ENCODE measurements at places on chromosomes 5 and 9. TPM values are rescaled to one million over a fixed set of nuclear protein-coding genes. Genes with fewer than 3 reads are reported as not detected.

- no peak overlapping the region for H3K4me3 ChIP-seq
- no peak for DNase-seq
- H3K36me3 ChIP-seq = no peaks in the 10 kb centered on the region
- H3K4me1 ChIP-seq = peaks cover 11% of the 10 kb centered on the region
- no peaks in the 10 kb centered on the region for H3K27me3 ChIP-seq
Observed at GRCh38 chr9:120663380-120663779, 50.9 kb downstream of the MEGF9 start.

- H3K36me3 ChIP-seq = no peaks in the 10 kb centered on the region
- H3K4me1 ChIP-seq = peaks cover 21% of the 10 kb centered on the region
- H3K27ac ChIP-seq = no peak overlapping the region
- no peak for DNase-seq
Observed at GRCh38 chr9:114373960-114374730, 13.6 kb downstream of the AKNA start.

- H3K27ac ChIP-seq = no peak overlapping the region
- H3K4me3 ChIP-seq = no peak overlapping the region
- no peak for DNase-seq
- peaks cover 34% of the 10 kb centered on the region for H3K27me3 ChIP-seq
- no peaks in the 10 kb centered on the region for H3K36me3 ChIP-seq
- peaks cover 5% of the 10 kb centered on the region for H3K4me1 ChIP-seq
Observed at GRCh38 chr9:128459011-128459410, 3.2 kb downstream of the ODF2 start.

DNA sequence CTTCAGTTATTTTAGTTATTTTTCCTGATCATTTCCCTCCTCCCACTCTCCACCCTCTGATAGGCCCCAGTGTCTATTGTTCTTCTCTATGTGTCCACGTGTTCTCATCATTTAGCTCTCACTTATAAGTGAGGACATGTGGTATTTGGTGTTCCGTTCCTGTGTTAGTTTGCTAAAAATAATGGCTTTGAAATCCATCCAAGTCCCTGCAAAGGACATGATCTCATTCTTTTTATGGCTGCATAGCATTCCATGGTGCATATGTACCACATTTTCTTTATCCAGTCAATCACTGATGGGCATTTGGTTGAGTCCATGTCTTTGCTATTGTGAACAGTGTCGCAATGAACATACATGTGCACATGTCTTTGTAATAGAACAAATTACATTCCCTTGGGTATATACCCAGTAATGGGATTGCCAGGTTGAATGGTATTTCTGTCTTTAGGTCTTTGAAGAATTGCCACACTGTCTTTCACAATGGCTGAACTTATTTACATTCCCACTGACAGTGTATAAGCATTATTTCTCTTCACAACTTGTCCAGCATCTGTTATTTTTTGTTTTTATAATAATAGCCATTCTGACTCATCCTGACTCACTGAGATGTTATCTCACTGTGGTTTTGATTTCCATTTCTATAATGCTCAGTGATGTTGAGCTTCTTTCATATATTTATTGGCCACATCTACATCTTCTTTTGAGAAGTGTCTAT is 17.2 kb upstream of the DIRAS2 start:
- H3K27ac ChIP-seq = no peak overlapping the region
- no peak for DNase-seq
- H3K36me3 ChIP-seq = no peaks in the 10 kb centered on the region

DNA sequence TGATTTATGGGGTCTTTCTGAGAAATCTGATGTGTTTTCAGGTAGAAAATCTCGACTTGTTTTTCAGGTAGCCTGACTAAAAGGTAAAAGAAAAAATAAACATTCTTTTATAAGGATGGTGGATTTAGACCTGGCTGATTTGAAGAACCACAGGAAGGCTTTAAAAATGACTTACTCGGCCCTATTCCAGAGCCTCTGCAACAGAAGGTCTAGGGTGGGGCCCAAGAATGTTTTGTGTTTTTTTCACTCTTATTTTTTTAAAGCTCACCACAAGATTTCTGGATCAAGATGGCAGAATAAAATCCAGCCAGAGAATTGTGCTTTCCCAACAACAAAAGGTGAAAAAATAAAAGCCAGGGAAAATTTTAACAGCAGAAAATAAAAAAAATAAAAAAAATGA is 59.1 kb downstream of the FNBP1 start:
- H3K4me3 ChIP-seq = no peak overlapping the region
- peaks cover 3% of the 10 kb centered on the region for H3K36me3 ChIP-seq
- H3K27me3 ChIP-seq = no peaks in the 10 kb centered on the region
- no peak for DNase-seq
- no peaks in the 10 kb centered on the region for H3K4me1 ChIP-seq

DNA sequence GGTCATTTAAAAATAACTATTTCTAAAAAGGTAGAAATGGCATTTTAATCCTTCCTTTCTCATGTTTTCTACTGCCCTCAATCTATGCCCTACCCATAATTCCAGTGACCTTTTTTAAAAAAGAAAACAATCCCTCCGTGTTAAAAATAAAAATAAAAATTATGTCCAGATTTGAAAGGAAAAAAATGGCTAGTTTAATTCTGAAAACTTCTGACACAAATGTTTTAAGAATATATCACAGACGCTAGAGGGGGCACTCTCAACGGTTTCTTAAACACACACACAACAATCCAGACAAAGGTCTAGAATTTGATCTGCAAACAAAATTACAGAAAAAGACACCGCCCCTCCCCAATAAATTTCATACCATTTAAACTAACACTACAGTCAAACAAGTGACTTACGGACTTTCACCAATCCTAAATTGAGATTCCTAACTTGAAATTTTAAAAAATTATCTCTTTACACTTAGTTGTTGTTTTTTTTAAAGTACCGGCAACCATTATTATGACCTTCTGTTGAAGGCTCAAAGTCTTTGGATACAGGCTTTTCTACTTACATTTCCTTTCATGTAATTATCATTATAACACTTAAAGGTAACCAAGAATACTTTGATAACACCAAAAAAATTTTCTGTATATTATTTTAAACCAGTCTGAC is 38.2 kb downstream of the CLINT1 start:
- H3K27me3 ChIP-seq = no peaks in the 10 kb centered on the region
- peaks cover 3% of the 10 kb centered on the region for H3K36me3 ChIP-seq
- peaks cover 23% of the 10 kb centered on the region for H3K4me1 ChIP-seq
- peak; percentile 74 for DNase-seq
- peak overlapping the region; percentile 82 for H3K27ac ChIP-seq

GRCh38 chr5:112684737-112685136 is 52.9 kb upstream of the APC start:
- H3K36me3 ChIP-seq = no peaks in the 10 kb centered on the region
- H3K27ac ChIP-seq = no peak overlapping the region
- H3K4me1 ChIP-seq = peaks cover 20% of the 10 kb centered on the region
- no peaks in the 10 kb centered on the region for H3K27me3 ChIP-seq

DNA sequence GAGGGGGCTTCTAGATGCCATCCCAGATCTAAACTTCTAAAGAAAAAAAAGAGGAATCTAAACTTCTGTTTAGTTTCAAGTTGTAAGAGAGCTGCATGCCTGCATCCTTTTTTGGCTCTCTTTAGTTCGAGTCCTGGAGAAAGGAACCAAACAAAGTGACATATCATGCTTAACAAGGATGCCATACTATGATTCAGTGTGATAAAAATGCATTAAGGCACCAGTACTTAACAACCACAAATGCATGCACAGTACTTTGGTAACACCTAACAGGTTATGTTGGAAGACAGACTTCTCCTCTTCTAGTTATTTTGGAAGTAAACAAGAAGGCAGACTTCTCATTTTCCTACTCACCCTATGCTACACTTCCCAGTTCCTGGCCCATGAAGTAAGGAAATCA is 27.3 kb downstream of the NME5 start:
- no peaks in the 10 kb centered on the region for H3K27me3 ChIP-seq
- peaks cover 15% of the 10 kb centered on the region for H3K4me1 ChIP-seq
- no peak overlapping the region for H3K4me3 ChIP-seq
- no peak overlapping the region for H3K27ac ChIP-seq
- DNase-seq = no peak
- H3K36me3 ChIP-seq = no peaks in the 10 kb centered on the region

DNA sequence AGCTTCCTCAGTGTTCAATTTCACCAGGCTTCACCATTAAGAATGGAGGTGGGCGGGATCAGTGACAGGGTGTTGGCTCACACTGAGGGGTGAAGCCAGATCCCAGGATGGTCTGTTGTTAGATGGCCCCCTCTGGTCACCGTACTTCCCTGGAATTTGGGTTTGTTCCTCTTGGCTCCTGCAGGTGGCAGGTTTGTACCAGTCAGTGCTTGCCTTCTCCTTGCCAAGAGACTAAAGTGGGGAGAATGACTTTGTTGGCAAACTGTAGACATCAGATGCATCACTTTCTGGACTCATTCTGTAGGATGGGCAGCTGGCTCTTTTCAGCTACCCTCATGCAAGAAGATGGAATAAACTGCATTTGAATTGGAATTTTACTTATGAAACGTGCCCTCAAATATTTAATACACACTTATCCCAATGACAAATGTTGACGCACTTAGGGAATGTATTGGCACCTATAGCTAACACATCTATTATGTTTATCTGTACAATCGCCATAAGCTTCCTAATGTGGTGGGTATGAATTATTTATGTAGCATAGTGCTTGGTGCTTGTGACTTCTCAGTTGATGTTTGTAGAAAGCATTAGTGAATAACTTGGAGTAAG is 31.4 kb upstream of the ANKRD55 start:
- H3K27ac ChIP-seq = no peak overlapping the region
- H3K27me3 ChIP-seq = no peaks in the 10 kb centered on the region
- no peaks in the 10 kb centered on the region for H3K36me3 ChIP-seq
- peak; percentile 77 for DNase-seq
- H3K4me1 ChIP-seq = no peaks in the 10 kb centered on the region
- H3K4me3 ChIP-seq = no peak overlapping the region

GRCh38 chr5:102579379-102579778 is 80.6 kb upstream of the SLCO6A1 start:
- DNase-seq = no peak
- H3K4me1 ChIP-seq = no peaks in the 10 kb centered on the region
- H3K4me3 ChIP-seq = no peak overlapping the region
- no peak overlapping the region for H3K27ac ChIP-seq
- no peaks in the 10 kb centered on the region for H3K27me3 ChIP-seq

- no peak overlapping the region for H3K4me3 ChIP-seq
- no peaks in the 10 kb centered on the region for H3K27me3 ChIP-seq
- no peak overlapping the region for H3K27ac ChIP-seq
- DNase-seq = no peak
- no peaks in the 10 kb centered on the region for H3K36me3 ChIP-seq
Observed at GRCh38 chr5:20224966-20225365, 237.0 kb upstream of the CDH18 start.

GRCh38 chr5:60668686-60669304 is 31.2 kb downstream of the DEPDC1B start:
- H3K27me3 ChIP-seq = no peaks in the 10 kb centered on the region
- peak; percentile 16 for DNase-seq
- H3K36me3 ChIP-seq = no peaks in the 10 kb centered on the region
- H3K27ac ChIP-seq = no peak overlapping the region
- no peak overlapping the region for H3K4me3 ChIP-seq
- peaks cover 2% of the 10 kb centered on the region for H3K4me1 ChIP-seq

- H3K27ac ChIP-seq = no peak overlapping the region
- DNase-seq = no peak
- no peaks in the 10 kb centered on the region for H3K4me1 ChIP-seq
- no peaks in the 10 kb centered on the region for H3K27me3 ChIP-seq
Observed at GRCh38 chr5:87164409-87164808, 103.3 kb upstream of the RASA1 start.

DNA sequence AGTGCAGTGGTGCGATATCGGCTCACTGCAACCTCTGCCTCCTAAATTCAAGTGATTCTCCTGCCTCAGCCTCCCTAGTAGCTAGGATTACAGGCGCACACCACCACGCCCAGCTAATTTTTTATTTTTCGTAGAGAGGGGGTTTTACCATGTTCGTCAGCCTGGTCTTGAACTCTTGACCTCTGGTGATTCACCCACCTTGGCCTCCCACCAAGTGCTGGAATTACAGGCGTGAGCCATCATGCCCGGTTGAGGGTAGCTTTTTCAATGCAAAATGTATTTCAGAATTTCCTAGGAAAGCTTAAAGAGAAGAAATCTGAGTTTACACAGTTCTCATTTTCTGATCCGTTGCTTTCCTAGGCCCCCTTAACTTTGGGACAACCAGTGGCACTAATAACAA is 15.7 kb downstream of the BDP1 start:
- peaks cover 13% of the 10 kb centered on the region for H3K4me1 ChIP-seq
- H3K27ac ChIP-seq = no peak overlapping the region
- H3K36me3 ChIP-seq = peaks cover 17% of the 10 kb centered on the region
- no peak overlapping the region for H3K4me3 ChIP-seq

DNA sequence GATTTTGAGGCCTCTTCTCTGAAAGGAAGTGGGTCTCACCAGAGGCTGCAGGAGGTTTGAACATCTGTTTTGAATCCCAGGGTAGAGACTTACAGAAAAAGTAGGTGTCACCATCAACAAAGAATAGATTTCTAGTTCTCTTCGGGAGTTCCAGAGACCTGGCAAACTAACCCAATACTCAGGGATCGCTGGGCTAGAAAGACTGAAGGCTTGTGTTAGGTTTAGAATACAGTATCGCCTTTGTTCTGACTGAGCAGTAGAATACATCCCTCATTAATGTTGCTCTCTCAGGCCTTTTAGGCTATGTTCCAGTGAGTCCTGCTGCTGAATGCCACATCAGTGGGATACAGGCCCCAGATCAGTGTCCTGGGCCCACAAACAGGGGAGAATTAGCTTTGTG is 27.2 kb downstream of the RUSC2 start:
- H3K4me3 ChIP-seq = no peak overlapping the region
- H3K27me3 ChIP-seq = no peaks in the 10 kb centered on the region
- peak overlapping the region; percentile 15 for H3K27ac ChIP-seq
- peaks cover 35% of the 10 kb centered on the region for H3K4me1 ChIP-seq
- no peaks in the 10 kb centered on the region for H3K36me3 ChIP-seq
- peak; percentile 20 for DNase-seq

DNA sequence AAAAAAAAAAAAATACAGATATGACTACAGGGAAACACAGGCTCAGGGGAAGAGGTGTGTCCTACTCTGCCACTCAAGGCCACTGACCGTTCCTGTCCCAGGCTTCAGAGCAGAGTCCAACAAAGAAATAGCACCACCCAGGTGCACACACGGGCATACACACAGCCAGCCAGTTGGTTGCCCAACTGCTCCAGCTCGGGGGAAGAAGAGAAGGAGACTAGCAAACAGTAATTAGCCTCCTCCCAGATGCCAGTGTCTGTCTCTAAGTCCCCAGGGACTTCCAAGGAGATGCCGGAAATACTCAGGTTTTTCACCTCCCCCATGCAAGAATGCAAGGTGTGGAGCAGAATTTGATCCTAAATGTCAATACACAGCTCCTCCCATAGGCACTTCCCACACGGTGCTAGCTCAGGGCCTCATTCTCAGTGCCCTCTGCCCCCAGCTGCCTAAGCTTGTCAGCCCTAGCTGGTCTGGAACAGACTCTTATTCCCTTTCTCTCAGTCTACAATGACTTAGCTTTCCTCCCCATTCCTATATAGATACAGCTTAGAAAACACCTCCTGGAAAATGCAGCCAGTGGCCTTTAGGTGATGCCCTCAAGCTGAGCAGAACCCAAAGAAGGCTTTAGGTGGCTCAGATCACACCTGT is 1.7 kb downstream of the MYORG start:
- peaks cover 68% of the 10 kb centered on the region for H3K27me3 ChIP-seq
- no peak overlapping the region for H3K4me3 ChIP-seq
- peak; percentile 11 for DNase-seq
- no peak overlapping the region for H3K27ac ChIP-seq
- H3K4me1 ChIP-seq = peaks cover 4% of the 10 kb centered on the region
- H3K36me3 ChIP-seq = no peaks in the 10 kb centered on the region

TMEM232 gene
- 5.2 TPM for total RNA-seq

PRSS3 gene
- not detected for total RNA-seq

SAPCD2 gene
- 5.7 TPM for total RNA-seq

EQTN gene
- 3.4 TPM for total RNA-seq

IL5 gene
- total RNA-seq = not detected

TSSK1B gene
- total RNA-seq = not detected

NIM1K gene
- not detected for total RNA-seq

ADAMTS19 gene
- total RNA-seq = 23.3 TPM

C9orf50 gene
- total RNA-seq = not detected

SAXO1 gene
- 0.15 TPM for total RNA-seq

Measured in neural progenitor cell (in vitro differentiated cells).